ENCODE measurements at places on chromosomes 16 and 17. TPM values are rescaled to one million over a fixed set of nuclear protein-coding genes. Genes with fewer than 3 reads are reported as not detected.
A peak's percentile ranks its signal among the peaks of the same experiment; 100 is the strongest.

- DNase-seq, result peak; percentile 57
These were observed 19.8 kb downstream of the SMTNL2 start for GRCh38 chr17:4604111-4604644.

DNA sequence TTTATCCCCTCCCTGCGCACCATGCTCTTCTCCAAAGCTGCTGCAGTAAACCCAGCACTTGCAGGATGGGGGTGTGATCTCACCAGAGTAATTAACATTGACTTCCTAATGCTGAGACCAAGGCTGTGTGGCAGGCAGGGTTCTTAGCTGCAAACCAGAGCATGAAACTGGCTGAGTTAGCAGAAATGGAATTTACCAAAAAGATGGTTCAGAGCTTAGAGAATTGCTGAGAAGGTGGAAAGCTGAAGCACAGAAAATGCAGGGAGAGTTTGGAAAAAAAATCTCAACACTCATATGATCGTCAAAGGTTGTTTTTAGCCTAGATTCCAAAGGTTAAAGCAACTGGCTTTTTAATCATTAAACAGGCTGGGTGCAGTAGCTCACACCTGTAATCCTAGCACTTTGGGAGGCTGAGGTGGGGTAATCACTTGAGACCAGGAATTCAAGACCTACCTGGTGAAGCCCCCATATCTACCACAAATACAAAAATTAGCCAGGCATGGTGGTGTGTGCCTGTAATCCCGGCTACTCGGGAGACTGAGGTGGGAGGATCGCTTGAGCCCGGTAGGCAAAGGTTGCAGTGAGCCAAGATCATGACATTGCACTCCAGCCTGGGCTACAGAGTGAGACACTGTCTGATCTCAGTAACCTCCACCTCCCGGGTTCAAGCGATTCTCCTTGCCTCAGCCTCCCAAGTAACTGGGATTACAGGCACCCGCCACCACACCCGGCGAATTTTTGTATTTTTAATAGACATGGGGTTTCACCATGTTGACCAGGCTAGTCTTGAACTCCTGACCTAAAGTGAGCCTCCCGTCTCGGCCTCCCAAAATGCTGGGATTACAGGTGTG, 6.0 kb upstream of the TXNDC11 start:
- no peak for DNase-seq

DNA sequence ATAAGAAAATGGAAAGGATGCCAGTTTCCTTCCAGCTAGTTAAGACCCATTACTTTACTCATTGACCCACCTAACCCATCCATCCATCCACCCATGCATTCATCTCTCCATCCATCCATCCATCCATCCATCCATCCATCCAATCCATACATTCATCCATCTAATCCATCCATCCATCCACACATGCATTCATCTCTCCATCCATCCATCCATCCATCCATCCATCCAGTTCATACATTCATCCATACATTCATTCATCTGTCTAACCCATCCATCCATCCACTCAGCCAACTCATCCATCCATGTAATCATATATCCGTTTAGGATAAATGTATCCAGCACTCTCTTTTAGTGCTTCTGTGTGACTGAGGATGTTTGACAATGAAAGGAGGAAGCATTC, 178.8 kb upstream of the CACNG3 start:
- no peak for DNase-seq

DNA sequence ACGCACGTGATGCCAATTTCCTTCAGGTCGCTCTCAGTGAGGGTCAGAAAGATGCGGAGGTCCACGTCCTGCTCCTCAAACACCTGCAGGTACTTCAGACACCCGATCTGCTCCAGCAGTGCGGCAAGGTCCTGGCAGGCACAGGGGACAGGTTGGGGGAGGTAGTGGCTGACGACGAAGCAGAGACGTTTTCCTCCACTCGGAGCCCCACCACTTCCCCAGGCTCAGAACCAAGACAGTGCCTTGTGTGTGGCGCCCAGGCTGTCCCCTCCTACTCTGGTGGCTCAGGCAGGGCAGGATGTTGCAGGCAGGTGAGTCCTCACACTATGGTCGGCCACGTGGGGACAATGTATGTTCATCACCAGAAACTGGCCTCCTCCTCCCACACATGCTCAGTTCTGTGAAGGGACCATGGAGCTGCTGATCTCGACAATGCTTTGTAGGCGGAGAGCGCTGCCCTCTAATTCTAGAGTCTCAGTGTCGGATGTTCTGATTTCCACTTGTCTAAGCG, 5.7 kb downstream of the NUDT16L1 start:
- no peak for DNase-seq

TNS4 gene
- polyA plus RNA-seq, result 0.14 TPM

GRCh38 chr16:1330260-1330914, 3.1 kb upstream of the BAIAP3 start:
- no peak for DNase-seq

DNA sequence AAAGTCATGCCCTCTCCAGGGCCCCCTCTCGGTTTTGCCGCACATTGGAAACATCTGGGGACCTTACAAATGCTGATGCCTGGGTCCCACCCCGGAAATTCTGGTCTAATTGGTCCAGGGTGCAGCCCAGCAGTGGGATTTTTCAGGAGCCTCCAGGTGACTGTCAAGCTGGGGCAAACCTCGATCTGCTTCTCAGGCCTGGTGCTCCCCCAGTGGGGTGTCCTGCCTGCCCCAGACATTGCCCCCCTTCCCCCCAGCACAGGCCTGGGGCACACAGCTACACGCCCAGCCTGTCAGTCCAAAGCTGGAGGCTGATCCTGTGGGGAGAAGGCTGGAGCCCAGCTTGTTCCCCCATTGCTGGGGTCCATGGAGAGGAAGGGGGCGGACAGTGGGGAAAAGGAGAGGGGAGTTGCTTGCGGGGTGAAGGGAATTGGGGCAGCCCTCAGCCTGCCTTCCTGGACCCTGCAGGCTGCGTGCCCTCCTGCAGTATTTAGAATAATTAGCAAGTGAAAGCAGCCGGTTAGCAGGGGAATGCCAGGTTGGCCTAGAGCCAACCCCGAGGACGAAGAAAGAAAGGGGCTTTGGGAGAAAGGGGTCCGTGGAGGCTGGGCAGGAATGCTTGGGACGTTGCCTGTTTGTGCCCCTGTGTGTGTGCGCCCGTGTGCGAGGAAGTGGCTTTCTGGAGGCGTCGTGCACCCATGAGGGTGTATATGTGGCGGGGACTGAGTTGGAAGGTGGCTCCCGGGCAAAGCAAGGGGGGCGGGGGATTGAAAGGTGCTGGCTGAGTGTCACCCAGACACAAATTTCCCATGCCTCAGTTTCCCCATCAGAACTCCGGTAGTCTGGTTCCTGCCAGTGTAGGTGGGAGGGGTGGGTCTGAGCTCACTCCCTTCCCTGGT, 5.9 kb downstream of the FOXJ1 start:
- DNase-seq, result no peak

DNA sequence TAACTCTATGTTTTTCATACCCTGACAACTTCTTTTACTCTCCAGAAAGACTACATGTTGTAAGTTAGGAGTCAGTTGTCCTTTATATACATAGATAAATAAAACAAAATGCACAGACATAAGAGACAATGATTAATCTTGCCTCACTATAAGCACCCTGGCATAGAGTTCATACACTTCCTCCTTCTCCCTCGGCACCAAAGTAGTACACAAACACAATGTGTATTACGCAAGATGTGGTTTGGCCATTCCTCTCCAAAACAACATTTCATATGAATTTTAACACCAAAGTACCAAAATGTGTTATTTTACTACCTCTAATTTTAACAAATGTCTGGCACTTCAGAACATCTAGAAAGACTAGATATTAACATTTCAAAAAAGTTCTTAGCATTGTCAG, 17.2 kb upstream of the SLFN11 start:
- DNase-seq, result no peak

DOC2A gene
- 1.4 TPM for polyA plus RNA-seq

CARD14 gene
- 1.1 TPM for polyA plus RNA-seq

GRCh38 chr17:13933441-13934276, 135.6 kb upstream of the COX10 start:
- no peak for DNase-seq

GRCh38 chr16:12920739-12921138, 19.3 kb downstream of the SHISA9 start:
- DNase-seq, result no peak

DNA sequence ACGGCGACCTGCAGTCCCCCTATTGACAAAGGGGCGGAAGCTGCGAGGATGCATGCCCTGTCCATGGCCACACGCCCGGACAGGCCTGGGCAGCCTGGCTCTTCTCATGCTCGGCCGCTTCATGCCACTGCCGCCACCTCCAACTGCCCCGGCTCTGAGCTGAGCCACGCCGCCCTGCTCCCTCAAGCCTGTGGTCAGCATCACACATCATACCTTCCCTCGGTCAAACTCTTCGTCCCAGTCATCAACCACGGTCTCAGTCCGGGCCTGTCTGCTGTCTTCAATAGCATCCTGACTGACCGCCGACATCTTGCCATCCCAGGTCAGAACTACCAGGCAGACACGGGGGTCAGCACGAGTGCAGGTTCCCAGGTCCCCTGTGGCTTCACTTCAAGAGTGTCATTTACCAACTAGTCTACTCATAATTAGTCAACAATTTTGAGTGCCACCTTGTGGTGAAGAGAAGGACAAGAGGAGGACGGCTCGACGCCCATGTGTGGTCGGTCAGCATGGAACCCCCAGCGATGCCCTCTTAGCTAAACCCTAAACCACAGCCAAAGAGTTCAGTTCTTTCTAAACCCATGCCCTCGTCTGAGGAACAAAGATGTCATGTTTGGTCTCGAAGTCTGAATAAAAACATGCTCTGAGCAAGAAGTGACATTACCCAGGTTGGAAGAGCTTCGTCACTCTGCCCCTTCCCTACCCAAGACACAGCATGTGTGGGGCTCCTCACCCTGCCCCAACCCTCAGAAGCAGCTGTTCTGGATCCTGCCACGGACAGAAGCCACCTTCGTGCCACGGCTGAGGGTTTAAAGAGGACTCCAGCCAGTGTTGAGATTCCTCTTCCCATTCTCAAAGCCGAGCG, 16.9 kb upstream of the CYTH1 start:
- DNase-seq, result no peak

- DNase-seq, result no peak
These were observed 119.4 kb downstream of the FOXL1 start for GRCh38 chr16:86697715-86698114.

ADGRG1 gene
- polyA plus RNA-seq, result 7.4 TPM

DNA sequence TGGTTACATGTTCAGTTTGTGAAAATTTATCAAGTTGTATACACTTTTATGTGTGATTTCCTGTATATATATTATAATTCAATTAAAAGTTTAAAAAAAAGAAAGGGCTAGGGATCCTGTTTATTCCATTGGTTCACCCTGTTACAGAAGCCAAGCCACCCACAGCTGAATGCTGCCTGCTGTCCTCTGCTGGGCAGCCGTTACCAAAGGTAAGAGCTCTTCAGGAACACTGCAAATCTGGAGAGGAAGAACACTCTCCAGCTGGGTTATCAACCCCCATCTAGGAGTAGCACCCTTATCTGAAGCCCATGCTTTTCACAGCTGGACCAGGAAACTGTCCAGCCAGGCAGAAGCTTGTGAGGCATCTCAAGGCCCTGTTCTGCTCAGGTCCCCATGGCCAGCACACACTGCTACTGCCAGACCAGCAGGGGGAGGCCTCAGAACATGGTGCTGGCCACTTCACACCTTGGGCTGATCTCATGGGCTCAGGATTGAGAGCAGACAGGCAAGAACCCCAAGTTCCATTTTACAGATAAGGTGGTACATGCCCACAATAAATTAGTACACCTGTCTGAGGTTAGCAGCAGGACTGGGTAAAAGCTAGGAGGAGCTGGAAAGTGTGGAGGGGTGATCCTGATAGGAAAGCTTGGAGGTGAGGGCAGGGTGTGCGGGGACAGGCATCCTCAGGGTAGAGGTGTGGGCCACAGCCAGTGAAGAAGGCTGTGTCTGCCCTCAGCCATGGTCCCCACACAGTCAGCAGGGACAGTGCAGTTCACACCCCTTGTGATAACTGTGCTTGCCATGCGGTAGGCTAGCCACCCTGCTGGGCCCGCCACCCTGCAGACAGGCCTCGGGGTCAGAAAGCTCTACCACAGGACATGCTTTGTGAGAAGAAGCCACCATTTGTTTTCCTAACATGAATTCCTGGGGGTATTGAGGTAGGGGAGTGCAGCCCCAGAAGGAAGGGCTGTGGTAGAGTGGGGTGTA, 54.3 kb upstream of the SREBF1 start:
- DNase-seq, result no peak

- no peak for DNase-seq
These were observed 13.9 kb downstream of the KDM8 start for GRCh38 chr16:27217256-27217655.

- DNase-seq, result no peak
These were observed 50.7 kb upstream of the TNRC6C start for GRCh38 chr17:77907497-77908461.

MRM3 gene
- polyA plus RNA-seq, result 15.4 TPM

HOXB1 gene
- not detected for polyA plus RNA-seq

P2RX1 gene
- 4.5 TPM for polyA plus RNA-seq

- no peak for DNase-seq
These were observed 7.4 kb downstream of the SNX20 start for GRCh38 chr16:50673496-50674275.

DNA sequence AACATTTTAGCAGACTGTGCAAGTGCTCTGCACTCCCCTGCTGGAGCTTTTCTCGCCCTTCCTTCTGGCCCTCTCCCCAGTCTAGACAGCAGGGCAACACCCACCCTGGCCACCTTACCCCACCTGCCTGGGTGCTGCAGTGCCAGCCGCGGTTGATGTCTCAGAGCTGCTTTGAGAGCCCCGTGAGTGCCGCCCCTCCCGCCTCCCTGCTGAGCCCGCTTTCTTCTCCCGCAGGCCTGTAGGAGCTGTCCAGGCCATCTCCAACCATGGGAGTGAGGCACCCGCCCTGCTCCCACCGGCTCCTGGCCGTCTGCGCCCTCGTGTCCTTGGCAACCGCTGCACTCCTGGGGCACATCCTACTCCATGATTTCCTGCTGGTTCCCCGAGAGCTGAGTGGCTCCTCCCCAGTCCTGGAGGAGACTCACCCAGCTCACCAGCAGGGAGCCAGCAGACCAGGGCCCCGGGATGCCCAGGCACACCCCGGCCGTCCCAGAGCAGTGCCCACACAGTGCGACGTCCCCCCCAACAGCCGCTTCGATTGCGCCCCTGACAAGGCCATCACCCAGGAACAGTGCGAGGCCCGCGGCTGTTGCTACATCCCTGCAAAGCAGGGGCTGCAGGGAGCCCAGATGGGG, 3.1 kb downstream of the GAA start:
- no peak for DNase-seq

DNA sequence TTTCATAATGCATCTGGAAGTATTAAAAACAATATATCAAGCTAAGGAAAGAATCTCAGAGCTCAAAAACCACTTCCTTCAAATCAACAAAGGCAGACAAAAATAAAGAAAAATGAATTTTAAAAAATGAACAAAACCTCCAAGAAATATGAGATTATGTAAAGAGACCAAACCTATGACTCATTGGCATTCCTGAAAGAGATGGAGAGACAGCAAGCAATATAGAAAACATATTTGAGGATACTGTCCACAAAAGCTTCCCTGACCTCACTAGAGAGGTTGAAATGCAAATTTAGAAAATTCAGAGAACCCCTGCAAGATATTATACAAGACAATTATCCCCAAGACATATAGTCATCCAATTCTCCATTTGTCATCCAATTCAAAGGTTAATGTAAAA, 311.3 kb upstream of the SOX9 start:
- DNase-seq, result no peak

GRCh38 chr16:87828907-87829621, 40.2 kb downstream of the SLC7A5 start:
- DNase-seq, result no peak

PRDM7 gene
- not detected for polyA plus RNA-seq

- no peak for DNase-seq
These were observed 72.1 kb downstream of the RPTOR start for GRCh38 chr17:80616705-80617104.

FOXJ1 gene
- polyA plus RNA-seq, result not detected

All from hindlimb muscle (tissue), 1 donor.